Occipital lobe (tissue), 3 donors: ENCODE measurements at places on chromosomes 1 and 21. TPM values are rescaled to one million over a fixed set of nuclear protein-coding genes. Genes with fewer than 3 reads are reported as not detected.

Gene DNAJC28
- total RNA-seq, result 6.4 TPM

DNA sequence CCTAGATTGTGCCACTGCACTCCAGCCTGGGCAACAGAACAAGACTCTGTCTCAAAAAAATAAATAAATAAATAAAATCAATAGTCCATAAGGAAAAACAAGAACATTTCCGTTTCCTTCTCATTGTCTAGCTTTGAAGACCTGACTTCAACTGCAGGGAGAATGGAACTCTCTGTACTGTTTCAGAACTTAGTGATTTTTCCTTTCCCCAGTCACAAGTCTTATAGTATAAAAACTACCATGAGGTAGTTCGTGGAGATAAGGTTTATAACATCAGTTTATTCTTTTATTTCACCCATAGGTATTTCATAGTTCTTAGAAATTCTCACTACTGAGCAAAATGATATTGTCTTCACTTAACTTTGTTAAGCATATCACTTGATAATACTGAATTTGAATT lies 11.4 kb upstream of the RWDD3 start:
- DNase-seq, result no peak

Gene STUM
- 24.3 TPM for total RNA-seq

DNA sequence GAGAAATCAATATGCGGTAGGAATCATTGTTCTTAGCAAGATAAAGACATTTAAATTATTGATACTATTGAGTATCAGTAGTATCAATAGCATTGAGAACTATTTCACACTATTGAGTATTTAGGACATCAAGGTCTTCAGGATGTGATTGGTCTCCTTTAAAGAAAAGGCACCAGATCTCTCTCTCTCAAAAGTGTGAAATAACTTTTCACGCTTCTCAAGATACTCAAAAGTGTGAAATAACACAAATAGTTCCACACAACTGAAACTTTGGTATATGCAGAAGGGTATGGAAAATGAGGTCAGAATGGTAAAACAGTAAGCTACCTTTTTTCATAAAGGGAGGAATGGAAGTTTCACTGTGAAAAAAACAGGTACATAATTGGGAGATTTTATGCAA lies 6.7 kb upstream of the PYHIN1 start:
- no peak for DNase-seq

DNA sequence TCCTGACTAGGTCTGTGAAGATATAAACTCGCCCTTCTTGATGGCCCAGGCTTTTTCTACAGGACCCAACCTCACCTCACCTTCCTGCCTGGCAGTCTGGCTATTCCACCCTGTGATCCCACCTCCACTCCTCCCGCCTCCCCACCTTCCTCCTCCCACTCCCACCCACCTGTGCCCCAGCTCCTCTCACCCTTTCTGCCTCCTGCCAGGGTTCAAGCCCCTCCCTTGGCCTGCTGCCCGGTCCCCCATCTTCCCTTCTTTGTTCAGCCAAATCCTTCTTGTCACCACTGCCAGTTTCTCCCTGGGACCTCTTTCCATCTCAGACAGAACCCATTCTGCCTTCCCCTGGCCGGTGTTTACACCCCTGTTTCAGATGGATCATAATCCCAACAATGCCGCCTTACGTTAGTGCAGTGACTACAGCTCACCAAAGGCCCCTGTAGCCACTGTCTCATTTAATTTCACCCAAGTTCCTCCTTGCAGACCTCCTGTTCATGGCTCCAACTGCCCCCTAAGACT lies 127.5 kb upstream of the EDN2 start:
- no peak for DNase-seq

DNA sequence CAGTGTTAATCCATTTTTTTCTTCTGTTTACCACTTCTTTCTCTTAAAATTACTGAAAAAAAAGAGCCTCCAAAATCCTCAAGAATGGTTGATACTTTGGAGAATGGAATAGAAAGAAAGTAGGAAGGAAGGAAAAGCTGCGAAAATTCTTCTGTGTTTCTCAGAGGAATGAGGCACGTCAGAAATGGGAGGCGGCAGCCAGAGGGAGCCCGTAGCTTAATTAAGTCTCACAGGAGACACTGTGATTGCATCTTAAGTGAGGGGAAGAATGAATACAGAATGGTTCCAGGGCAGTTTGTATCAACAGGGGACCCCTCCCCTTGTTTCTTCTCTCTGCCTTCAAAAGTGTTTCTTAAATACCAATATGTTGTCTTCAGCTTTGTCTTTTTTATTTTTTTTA lies 1099.5 kb downstream of the PLA2G4A start:
- no peak for DNase-seq

DNA sequence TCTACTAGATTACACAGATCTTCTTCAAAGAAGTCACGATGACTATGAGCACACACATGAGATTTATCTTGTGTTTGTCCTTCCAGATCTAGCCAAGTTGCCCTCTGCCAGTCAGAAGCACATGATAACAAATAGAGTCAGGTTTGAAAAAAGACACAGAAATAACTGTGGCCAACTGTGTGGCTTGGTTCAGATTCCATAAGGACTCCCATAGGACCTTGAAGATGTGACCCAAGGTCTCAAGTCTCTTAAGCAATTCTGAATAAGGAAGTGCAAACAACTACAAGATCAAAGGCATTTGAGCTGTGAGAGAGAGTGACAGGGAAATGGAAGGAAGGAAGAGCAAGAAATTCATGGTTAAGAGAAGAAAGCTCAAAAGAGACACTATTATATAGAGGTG lies 194.0 kb downstream of the PLPP3 start:
- no peak for DNase-seq

DNA sequence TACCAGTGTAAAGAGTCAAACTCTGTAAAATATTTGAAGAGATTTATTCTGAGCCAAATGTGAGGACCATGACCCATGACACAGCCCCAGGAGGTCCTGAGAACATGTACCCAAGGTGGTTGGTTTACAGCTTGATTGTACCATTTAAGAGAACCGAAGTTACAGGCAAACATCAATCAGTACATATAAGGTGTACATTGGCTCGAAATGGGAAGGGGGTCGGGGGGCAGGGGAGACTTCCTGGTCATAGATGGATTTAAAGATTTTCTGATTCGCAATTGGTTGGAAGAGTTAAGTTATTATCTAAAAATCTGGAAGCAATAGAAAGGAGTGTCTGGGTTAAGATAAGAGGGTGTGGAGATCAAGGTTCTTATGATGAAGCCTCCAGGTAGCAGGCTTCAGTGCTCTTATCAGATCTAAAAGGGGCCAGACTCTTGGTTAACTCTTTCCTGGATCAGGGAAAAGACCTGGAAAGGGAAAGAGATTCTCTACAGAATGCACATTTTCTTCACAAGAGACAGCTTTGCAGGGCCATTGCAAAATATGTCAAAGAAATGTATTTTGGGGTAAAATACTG lies 47.5 kb upstream of the NTPCR start:
- DNase-seq, result no peak

DNA sequence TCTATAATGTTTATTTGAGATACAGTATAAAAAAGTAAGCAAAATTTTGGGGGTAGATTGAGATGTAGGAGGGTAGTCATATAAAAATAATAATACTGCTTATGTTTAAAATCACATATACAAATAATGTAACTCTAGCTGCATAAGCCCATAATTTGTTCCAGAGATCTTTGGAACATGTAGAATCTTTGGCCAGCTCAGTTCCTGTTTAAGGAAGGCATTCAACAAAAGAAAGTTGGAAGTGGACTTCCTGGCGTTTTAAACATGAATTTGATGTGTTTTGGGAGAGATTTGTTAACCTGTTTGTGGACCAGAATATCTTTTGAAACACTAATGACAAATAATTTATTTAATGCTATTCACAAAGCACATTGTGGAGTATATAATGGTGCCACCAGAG lies 27.7 kb downstream of the GIPC2 start:
- no peak for DNase-seq
